ENCODE measurements at places on chromosomes 2 and 18.
A peak's percentile ranks its signal among the peaks of the same experiment; 100 is the strongest.

- no peak for DNase-seq
These were observed 26.0 kb downstream of the ITGA4 start for GRCh38 chr2:181483211-181483610.

- DNase-seq: no peak
These were observed 9.7 kb downstream of the VIT start for GRCh38 chr2:36706021-36706876.

DNA sequence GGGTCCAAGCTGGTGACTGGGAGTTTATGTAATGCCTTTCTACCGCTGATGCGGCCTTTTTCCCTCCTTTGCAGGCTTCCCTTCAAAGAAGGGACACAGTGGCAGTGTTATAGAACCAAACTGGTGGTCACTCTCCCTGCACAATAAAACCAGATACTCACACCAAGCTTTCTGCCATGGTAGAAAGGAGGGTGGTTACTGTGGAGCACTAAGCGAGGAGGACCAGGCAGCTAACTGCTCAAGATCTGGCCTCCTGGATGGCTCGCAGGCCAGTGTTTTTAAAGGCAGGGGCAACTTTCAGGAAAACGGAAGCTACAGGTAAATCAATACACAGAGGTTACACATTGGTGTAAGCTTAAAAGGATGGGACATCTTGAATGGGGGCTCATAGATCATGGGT is 89.4 kb downstream of the BIN1 start:
- no peak for DNase-seq

DNA sequence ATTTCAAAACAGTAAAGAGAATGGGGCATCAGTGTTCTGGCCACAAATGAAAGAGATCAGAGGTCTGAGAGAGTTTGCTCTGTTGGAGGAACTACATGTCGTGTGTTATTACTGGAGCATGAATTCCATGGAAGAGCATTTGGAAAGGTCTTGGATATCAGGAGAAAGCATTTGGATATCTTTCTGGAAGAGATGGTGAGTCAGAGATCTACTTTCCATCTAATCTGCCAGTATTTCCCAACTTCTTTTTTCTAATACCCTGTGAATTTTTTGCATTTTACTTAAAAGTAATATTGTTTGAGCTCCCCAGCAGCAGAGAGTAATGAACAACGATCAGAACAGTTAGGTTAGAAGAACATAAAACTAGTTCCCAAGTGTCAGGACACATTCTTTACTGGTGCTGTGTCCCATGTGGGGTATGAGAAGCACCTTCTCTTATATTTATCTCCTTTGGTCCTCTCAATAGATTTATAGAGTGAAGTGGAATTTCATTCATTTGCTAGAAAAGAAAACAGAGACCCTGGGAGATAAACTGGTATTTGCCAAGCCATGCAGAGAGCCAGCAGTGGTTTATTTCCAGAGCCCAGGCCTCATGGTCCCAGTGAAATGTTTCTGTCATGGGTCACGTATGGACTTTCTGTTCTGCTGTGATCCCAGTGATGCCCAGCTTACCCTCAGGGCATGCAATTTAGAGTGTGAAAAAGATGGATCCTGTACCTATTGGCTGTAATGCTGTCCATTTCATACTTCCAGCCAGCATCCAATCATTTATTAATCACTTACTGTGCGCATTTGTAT is 130.8 kb upstream of the NT5C1B start:
- DNase-seq: no peak

- no peak for DNase-seq
These were observed 723 bp upstream of the MBD1 start for GRCh38 chr18:50281972-50282520.

- DNase-seq: no peak
These were observed 114.6 kb upstream of the CD302 start for GRCh38 chr2:159912580-159912979.

- DNase-seq: no peak
These were observed 222.6 kb upstream of the SALL3 start for GRCh38 chr18:78757014-78757413.

DNA sequence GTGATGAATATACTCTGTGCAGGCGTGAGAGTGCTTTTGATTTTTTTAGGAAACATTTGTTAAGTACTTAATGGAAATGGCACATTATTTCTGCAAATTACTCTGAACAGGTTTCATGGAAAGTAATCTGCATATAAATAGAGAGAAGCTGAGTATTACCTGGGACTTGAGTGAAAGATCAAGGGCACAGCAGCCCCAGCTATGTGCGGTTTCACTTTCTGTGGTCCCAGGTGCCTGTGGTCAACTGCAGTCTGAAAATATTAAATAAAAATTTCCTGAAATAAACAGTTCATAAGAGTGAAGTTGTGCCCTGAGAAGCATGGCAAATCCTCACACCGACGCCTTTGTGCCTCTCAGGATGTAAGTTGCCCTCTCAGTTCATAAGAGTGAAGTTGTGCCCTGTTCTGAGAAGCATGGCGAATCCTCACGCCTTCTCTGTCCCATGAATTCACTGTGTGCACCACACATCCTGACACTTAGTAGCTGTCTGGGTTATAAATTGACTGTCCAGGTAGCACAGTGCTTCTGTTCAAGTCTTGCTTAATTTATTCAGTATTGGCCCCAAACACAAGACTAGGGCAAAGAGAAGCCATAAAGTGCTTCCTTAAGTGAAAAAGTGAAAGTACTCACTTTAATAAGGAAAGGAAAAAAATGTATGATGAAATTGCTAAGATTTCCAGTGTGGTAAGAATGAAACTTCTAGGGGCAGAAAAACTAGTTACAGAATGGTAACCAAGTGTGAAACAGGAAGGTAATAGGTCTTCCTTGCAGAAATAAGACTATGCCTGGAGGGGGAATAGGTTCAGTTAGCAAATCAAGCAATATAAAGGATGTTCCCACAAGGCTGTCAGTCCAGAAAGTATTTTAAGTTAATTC is 4.3 kb upstream of the SNTG2 start:
- no peak for DNase-seq

DNA sequence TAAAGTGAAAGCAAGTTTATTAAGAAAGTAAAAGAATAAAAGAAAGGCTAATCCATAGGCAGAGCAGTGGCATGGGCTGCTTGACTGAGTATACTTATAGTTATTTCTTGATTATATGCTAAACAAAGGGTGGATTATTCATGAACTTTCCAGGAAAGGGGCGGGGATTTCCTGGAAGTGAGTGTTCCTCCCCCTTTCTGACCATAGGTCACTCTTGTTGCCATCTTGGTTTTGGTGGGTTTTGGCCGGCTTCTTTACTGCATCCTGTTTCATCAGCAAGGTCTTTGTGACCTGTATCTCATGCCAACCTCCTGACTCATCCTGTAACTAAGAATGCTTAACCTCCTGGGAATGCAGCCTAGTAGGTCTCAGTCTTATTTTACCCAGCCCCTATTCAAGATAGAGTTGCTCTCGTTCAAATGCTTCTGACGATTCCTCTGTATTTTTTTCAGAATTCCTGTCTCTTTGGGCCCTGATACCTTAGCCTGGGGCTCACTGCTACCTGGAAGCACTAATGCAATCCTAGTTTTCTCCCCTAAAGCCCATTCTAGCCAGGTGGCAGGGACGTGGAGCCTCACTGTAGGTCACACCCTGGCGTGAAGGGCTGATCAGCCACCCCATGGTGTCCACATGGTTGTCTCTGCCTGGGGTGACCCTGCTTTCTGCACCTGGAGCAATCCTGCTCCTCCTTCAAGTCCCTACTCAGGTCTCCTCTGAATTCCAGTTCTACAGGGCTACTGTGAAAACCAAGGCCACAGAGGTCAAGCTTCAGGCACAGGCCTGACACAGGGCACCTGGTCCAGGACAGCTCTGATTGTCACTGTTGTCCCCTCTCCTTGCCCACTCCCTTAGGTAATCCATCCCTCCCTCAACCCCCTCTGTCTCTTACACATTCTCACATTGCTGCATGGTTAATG is 6.0 kb upstream of the SLC35F6 start:
- no peak for DNase-seq

GRCh38 chr2:86372641-86373502 is 35.4 kb upstream of the REEP1 start:
- no peak for DNase-seq

GRCh38 chr18:30271716-30272115 is 770.8 kb downstream of the DSC3 start:
- DNase-seq: no peak

GRCh38 chr2:42464631-42465030 is 29.2 kb downstream of the KCNG3 start:
- no peak for DNase-seq

DNA sequence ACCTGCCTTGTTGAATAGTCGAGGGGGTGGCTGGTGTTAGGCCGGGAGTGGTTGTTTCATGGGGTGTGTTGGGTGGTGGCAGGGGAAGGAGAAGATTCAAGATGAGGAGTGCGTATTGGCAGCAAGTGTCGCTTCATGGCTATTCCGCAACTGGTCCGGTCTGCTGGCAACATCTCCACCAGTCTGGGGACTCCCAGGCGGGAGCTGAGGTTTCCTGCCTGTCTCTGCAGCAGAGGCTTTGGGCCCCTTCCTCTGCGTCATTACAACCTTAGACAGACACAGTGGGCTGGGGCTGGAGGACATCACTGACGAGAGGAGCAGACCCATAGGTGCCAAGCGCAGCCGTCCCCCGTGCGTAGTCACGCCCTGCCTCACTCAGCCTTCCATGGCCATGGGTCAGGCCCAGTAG is 64.0 kb upstream of the MCFD2 start:
- no peak for DNase-seq

- no peak for DNase-seq
These were observed 152.0 kb downstream of the GREB1L start for GRCh38 chr18:21393986-21394385.

DNA sequence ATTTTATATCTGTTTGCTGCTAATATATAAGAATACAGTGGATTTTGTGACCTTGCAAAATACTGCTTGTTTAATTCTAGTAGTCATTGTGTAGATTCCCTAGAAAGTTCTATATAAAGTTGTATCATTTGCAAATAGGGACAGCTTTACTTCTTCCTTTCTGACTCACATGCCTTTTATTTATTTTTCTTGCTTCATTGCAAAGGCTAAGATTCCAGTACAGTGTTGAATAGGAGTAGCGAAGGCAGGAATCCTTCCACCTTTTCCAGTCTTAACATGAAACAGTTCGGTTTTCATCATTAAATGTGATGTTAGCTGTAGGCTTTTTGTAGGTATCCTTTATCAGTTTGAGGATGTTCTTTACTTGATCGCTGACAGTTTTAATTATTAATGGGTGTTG is 58.1 kb downstream of the DGKD start:
- no peak for DNase-seq

DNA sequence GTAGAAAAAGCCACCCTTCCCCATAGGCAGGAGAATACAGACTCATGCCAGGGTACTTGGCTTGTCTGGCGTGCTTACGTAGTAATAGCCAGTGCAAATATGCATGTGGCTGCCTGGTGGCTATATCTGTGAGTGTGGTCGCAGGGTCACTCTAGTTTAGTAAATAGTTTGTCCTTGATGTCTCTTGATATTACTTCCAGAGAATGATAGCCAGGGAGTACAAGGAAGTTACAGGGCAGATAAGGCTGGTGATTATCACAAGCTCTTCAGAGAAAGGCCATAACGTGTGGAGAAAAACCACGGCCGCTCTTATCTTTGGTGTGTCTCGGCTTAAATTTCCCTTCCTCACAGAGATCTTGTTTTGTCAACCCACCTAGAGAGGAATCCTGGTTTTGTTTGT is 54.3 kb upstream of the SLC39A10 start:
- DNase-seq: no peak

- DNase-seq: no peak
These were observed 169.3 kb downstream of the KCNE4 start for GRCh38 chr2:223221139-223221835.

- no peak for DNase-seq
These were observed 27.9 kb downstream of the HNMT start for GRCh38 chr2:137992039-137992646.

- no peak for DNase-seq
These were observed 467.1 kb downstream of the MBD2 start for GRCh38 chr18:53757328-53757727.

DNA sequence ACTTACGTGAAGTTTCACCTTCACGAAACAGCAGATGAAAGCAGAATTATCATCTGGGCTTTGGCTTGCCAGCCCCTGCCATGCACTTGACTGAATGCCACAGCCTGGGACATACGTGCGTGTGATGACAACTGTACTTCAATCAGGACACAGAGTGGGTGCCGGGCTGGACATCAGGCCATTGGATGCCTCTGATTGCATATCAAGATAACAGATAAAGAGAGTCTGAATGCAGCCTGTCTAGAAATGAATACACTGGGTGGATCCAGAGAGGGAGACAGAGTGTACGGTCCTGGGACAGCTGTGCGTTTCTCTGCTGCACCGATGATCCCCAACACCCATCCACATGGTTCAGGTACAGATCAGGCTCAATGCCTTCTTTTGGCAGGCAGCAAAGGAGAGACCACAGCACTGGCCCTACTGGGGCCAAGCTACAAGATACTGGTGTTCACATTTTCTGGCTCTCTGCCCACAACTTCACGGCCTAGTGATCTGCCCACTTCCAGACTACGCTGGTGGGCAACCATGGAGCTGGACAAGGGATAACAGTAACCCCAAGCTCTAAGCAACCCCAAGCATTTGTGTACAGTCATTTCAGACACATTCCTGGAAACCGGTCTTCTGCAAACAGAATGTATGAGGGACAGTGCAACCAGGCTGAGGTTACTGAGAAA is 35.6 kb downstream of the FBLN7 start:
- DNase-seq: peak; percentile 32

DNA sequence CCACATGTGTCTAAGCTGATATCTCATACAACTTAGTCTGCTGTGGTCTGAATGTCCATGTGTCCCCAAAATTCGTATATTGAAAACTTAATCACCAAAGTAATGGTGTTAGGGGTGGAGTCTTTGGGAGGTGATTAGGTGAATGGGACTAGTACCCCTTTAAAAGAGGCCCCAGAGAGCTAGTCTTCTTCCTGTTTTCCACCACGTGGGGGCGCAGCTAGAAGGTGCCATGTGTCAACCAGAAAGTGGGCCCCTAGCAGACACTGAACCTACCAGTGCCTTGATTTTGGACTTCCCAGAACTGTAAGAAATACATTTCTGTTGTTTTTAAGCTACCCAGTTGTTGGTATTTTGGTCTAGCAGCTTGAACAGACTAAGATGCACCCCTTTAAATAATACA is 86.6 kb downstream of the ASB1 start:
- peak; percentile 72 for DNase-seq

- DNase-seq: no peak
These were observed 37.4 kb downstream of the TMEM87B start for GRCh38 chr2:112092286-112093041.

GRCh38 chr2:217047209-217047608 is 187.3 kb upstream of the TNP1 start:
- no peak for DNase-seq

GRCh38 chr2:215758691-215759090 is 254.7 kb downstream of the MREG start:
- no peak for DNase-seq

DNA sequence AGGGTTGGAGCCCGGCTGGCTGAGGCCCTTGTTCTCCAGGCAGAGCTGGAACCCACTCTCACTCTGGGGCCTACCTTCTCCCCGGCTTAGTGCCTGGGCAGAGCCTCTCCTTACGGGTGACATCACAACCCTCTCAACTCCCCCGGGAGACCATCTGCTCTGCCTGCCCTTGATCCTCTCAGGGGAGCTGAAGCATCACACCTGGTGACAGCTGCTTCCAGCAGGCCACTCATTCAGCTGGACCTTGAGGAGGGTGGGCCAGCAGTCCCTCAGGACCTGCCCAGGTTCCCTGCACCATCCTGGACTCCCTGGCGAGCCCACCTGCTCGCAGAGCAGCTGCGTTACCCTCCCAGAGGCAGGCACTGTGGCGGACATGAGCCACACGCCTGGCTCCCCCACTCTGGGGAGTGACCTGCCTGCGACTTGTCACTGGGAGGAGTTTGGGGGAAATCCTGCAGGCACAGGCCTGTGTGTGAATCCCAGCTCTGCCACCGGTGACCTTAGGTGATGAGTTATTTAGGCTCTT is 13.1 kb downstream of the HS6ST1 start:
- DNase-seq: peak; percentile 60

- DNase-seq: no peak
These were observed 132.8 kb downstream of the TPO start for GRCh38 chr2:1546023-1546591.

All from upper lobe of right lung (tissue), 1 donor.